Activated naive CD8-positive, alpha-beta T cell treated with anti-CD3 and anti-CD28 coated beads, Interleukin-2, amount 10 ng/mL, durations not matched to agents 7 days and 5 days (primary cell): ENCODE measurements at places on chromosomes 1 and 21.

GRCh38 chr1:108208724-108209446, 8.7 kb upstream of the SLC25A24 start:
- H3K4me1 ChIP-seq, result peaks cover 10% of the 10 kb centered on the region
- no peak overlapping the region for H3K27ac ChIP-seq
- DNase-seq, result no peak
- peaks cover 57% of the 10 kb centered on the region for H3K27me3 ChIP-seq

DNA sequence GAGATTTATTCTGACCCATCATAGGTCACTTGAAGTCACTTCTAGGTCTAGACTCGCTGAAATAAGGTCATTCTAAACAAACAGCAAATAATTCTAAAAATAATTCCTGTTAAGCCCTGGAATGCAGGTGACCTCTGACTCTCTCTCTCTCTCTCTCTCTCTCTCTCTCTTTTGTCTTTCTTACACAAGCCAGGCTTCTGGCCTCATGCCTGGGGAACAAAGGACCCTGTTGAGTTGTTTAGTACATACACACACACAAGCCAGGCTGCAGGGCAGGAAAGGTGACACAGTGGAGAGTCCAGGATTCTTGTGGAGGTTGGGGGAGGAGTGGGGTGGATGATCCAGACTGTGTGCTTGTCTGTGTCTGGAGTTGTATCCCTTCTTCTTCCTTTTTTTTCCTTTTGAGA, 4.0 kb upstream of the MEX3A start:
- DNase-seq, result no peak
- no peaks in the 10 kb centered on the region for H3K36me3 ChIP-seq
- H3K4me3 ChIP-seq, result no peak overlapping the region
- peaks cover 5% of the 10 kb centered on the region for H3K4me1 ChIP-seq
- no peak overlapping the region for H3K27ac ChIP-seq
- peaks cover 65% of the 10 kb centered on the region for H3K27me3 ChIP-seq

DNA sequence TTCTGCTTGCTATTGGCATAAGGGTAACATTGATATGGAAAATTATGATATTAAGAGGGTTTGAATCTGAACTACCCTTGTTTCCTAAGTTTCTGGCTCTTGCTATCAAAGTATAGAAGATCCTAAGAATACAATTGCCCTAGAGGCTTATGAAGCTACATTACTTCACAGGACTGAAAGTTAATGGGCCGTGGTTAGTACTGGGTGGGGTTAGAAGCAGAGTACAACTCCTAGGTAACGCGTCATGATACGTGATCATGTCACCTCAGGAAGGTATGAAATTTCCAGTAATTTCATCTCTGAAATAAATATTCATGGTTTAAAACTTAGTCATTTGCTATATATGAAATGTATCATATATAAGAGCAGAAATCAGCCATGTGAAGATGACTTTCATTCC, 743.8 kb upstream of the NEGR1 start:
- no peak overlapping the region for H3K27ac ChIP-seq
- no peaks in the 10 kb centered on the region for H3K36me3 ChIP-seq
- no peaks in the 10 kb centered on the region for H3K4me1 ChIP-seq
- no peaks in the 10 kb centered on the region for H3K27me3 ChIP-seq

- H3K4me3 ChIP-seq, result no peak overlapping the region
- no peak overlapping the region for H3K27ac ChIP-seq
- peaks cover 3% of the 10 kb centered on the region for H3K27me3 ChIP-seq
- H3K36me3 ChIP-seq, result no peaks in the 10 kb centered on the region
Measured at GRCh38 chr1:65075123-65075976, 72.7 kb upstream of the AK4 start.

GRCh38 chr1:205258261-205258691, 30.5 kb downstream of the TMCC2 start:
- no peak overlapping the region for H3K27ac ChIP-seq
- H3K36me3 ChIP-seq, result no peaks in the 10 kb centered on the region
- DNase-seq, result no peak
- no peaks in the 10 kb centered on the region for H3K27me3 ChIP-seq
- H3K4me1 ChIP-seq, result peaks cover 19% of the 10 kb centered on the region

DNA sequence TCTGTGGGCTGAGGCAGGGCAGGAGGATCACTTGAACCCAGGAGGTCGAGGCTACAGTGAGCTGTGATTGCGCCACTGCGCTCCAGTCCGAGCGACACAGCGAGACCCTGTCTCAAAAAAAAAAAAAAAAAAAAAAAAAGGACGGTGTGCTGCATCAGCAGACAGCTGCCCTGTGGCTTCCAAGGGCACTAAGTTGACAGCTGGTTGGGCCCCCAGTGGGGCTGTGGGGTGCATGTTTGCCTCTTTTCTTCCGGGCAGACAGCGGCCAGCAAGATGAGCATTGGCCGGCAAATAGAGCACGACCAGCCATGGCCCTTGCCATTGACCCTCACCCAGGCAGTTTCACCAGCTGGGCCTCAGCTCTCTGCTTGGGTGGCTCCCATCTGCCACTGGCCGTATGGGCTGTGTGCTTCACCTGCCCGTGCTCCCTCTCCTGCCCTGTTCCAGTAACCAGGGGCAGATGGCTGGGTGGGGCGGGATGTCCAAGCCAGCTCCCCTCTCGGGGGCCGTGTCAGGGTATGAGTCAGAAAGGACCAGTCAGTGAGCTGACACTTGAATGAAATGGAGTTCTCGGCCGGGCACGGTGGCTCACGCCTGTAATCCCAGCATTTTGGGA, 12.3 kb upstream of the SLC25A34 start:
- no peak for DNase-seq
- no peaks in the 10 kb centered on the region for H3K27me3 ChIP-seq
- H3K4me3 ChIP-seq, result no peak overlapping the region
